Fibroblast of lung (primary cell): ENCODE measurements at places on chromosomes 6 and 20.

DNA sequence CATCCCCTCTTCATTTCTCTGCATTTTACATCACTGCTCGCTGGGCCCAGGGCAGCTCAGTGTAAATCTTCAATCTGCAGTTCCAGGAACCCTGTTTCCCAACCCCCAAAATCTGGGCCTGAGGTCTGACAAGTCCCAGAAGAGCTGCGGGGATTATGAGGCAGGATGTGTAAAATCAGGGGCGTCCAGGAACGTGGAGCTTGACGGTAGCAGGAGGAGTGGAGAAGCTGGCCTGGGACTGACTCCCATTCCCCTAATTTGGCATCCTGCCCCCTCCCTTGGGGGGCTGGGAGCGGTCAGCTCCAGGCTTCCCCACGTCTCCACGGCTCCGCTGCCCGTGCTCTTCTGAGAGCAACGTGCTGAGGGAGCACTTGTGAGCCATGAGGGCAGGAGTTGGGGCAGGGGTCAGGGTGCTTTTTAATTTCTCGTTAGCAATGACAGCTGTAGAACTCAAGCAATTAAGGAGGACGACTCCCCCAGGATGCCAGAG lies 23.4 kb upstream of the VEGFA start:
- no peaks in the 10 kb centered on the region for H3K36me3 ChIP-seq
- no peak for DNase-seq
- no peak overlapping the region for H3K4me3 ChIP-seq
- no peaks in the 10 kb centered on the region for H3K4me1 ChIP-seq
- no peak overlapping the region for H3K27ac ChIP-seq

- no peak for DNase-seq
- H3K27me3 ChIP-seq: no peaks in the 10 kb centered on the region
- no peak overlapping the region for H3K27ac ChIP-seq
These were observed 90.8 kb downstream of the FAM83B start for GRCh38 chr6:54937371-54937770.

- H3K4me3 ChIP-seq: no peak overlapping the region
- H3K27ac ChIP-seq: no peak overlapping the region
- DNase-seq: no peak
- no peaks in the 10 kb centered on the region for H3K4me1 ChIP-seq
These were observed 176.3 kb downstream of the JARID2 start for GRCh38 chr6:15421945-15422733.

DNA sequence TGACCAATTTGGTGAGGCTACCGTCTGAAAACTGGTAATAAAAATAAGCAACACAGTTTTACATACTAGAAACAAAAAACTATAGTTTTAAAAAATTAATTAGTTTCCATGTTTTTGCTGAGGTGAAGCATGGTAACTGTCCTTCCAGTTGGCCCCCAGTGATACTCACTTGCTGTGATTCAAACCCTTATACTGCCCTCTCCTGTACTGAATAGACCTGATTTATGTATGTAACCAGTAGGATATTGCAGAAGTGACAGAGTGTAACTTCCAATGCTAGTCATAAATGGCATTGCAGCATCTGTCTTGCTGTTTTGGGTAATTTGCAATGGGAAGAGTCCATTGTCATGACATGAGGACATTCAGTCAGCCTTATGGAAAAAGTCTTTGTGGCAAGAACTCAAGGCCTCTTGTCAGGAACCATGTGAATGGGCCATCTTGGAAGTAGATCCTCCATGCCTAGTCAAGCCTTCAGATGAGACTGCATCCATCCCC lies 8.9 kb upstream of the CHD6 start:
- H3K27me3 ChIP-seq: no peaks in the 10 kb centered on the region
- no peaks in the 10 kb centered on the region for H3K4me1 ChIP-seq
- H3K4me3 ChIP-seq: no peak overlapping the region
- no peak overlapping the region for H3K27ac ChIP-seq

DNA sequence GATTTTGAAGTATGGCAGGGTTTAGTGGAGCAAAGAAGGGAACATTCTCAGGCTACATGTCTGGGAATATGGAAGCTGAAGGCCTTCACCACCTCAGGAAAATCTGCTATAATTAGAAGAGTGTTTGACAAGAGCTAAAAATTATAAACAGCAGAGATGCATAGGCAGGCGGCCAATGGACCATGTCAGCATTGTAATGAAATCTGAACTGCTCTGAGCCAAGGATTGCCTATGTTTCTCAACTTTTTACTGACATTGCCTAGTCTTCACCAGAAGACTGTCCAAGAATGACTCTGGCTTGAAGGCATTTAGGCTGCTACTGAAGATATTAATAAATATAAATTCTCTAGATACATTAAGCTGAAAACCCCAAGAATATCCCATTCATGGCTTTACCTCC lies 84.1 kb downstream of the C6orf52 start:
- H3K36me3 ChIP-seq: no peaks in the 10 kb centered on the region
- no peaks in the 10 kb centered on the region for H3K4me1 ChIP-seq
- H3K4me3 ChIP-seq: no peak overlapping the region

DNA sequence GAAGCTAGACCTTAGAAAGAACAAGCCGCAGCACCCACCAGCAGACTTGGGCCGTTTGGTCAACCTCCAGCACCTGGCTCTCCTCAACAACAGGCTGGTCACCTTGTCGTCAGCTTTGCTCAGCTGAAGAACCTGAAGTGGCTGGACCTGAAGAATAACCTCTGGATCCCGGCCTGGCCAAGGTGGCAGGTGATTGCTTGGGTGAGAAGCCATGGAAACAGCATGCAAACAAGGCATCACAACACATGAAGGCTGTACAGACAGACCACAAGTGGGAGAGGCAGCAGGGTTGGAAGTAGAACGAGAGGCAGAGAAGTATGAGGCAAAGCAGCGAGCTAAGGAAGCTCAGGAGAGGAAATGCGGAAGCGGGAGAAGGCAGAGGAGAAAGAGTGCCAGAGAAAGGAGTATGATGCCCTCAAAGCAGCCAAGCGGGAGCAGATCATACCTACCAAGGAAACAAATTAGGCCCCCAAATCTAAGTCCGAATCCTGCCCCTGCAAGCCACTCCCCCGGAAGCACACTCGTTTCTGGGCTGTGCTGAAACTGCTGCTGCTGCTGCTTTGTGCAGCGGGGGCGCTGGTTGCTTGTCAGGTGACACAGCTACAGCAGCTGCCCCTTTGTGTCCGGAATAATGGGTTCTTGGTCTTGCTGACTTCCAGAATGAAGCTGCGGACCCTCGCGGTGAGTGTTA lies 121.6 kb upstream of the LGSN start:
- no peak for DNase-seq
- H3K36me3 ChIP-seq: no peaks in the 10 kb centered on the region
- no peaks in the 10 kb centered on the region for H3K4me1 ChIP-seq
- no peaks in the 10 kb centered on the region for H3K27me3 ChIP-seq
- no peak overlapping the region for H3K4me3 ChIP-seq
- H3K27ac ChIP-seq: no peak overlapping the region

GRCh38 chr20:63822276-63822696 lies 8.8 kb downstream of the ZBTB46 start:
- H3K36me3 ChIP-seq: no peaks in the 10 kb centered on the region
- H3K27ac ChIP-seq: no peak overlapping the region
- H3K4me1 ChIP-seq: no peaks in the 10 kb centered on the region
- H3K27me3 ChIP-seq: peaks cover 3% of the 10 kb centered on the region
- no peak overlapping the region for H3K4me3 ChIP-seq
- no peak for DNase-seq

DNA sequence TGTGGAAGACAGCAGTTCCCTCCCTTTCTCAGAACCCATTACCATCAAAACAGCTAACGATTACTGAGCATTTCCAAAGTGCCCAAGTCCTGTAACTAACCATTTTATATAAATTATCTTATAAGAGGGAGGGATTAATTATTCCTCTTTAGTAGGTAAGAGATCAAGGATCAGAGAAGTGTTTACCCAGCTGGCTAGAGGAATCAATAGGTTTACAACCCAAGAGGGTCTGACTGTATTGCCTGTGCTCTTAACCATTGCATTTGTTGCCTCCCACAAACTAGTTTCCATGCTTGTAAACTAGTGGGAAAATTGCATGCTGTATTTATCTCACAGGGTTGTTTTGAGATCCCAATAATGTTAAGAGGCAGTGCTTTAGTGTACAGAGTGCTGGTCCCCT lies 3.7 kb upstream of the DBNDD2 start:
- H3K27me3 ChIP-seq: no peaks in the 10 kb centered on the region
- H3K27ac ChIP-seq: no peak overlapping the region
- no peaks in the 10 kb centered on the region for H3K36me3 ChIP-seq
- H3K4me1 ChIP-seq: peaks cover 3% of the 10 kb centered on the region
- H3K4me3 ChIP-seq: no peak overlapping the region
- no peak for DNase-seq

GRCh38 chr6:113627480-113627879 lies 229.7 kb upstream of the MARCKS start:
- H3K27ac ChIP-seq: no peak overlapping the region
- no peak overlapping the region for H3K4me3 ChIP-seq
- peaks cover 8% of the 10 kb centered on the region for H3K4me1 ChIP-seq
- DNase-seq: no peak
- H3K27me3 ChIP-seq: no peaks in the 10 kb centered on the region

DNA sequence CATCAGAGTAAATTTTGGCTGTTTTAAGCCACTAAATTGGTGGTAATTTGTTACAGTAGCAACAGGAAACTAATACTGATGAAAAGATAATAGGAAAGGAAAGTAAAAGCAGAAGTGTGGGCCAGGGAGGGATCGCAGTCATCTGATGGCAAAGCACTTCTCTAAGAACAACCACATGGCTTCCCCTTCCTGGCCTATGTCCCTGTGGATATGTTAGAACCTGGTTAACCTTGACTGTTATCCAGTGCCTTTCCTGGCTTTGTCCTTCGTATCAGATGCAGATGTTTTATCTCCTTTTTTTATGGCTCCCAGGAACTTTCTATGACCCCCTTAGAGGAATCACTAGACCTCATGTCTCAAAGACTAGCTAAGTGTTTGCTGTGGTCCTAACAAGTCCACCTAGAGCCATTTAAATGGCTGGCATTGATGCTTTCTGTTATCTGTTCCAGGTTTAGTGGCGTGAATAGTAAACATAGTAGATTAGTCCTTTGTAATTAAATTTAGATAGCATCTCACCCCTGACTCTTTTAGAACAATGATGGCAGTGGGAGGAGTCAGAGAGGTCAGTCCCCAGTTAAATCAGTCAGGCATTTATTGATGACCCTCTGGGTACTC lies 79.2 kb upstream of the PHACTR2 start:
- H3K27me3 ChIP-seq: no peaks in the 10 kb centered on the region
- no peak for DNase-seq
- peaks cover 12% of the 10 kb centered on the region for H3K4me1 ChIP-seq
- no peak overlapping the region for H3K27ac ChIP-seq
- no peak overlapping the region for H3K4me3 ChIP-seq
- H3K36me3 ChIP-seq: no peaks in the 10 kb centered on the region

- DNase-seq: no peak
- no peaks in the 10 kb centered on the region for H3K27me3 ChIP-seq
- no peaks in the 10 kb centered on the region for H3K36me3 ChIP-seq
These were observed 1.3 kb upstream of the CTCFL start for GRCh38 chr20:57526087-57526884.

DNA sequence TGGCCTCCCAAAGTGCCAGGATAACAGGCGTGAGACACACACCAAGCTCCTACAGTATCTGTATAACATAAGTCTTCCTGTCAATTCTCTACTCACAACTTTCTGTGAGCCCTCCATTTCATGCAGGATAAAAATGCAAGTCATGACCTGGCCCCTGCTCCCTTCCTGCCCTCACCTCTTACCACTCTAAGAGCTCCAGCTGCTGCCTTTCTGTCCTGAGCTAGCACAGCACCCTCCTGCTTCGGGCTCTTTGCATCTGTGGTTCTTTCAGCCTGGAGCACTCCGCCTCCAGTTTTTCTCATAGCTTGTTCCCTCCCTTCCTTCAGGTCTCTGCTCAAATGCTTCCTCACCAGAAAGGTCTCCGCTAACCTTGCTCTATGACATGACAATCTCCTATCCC lies 23.7 kb upstream of the TRPC4AP start:
- H3K36me3 ChIP-seq: peaks cover 6% of the 10 kb centered on the region
- no peaks in the 10 kb centered on the region for H3K27me3 ChIP-seq
- H3K27ac ChIP-seq: no peak overlapping the region
- no peak overlapping the region for H3K4me3 ChIP-seq

GRCh38 chr6:16045238-16045637 lies 83.6 kb upstream of the MYLIP start:
- no peaks in the 10 kb centered on the region for H3K27me3 ChIP-seq
- no peaks in the 10 kb centered on the region for H3K4me1 ChIP-seq
- no peak overlapping the region for H3K4me3 ChIP-seq
- no peak for DNase-seq

DNA sequence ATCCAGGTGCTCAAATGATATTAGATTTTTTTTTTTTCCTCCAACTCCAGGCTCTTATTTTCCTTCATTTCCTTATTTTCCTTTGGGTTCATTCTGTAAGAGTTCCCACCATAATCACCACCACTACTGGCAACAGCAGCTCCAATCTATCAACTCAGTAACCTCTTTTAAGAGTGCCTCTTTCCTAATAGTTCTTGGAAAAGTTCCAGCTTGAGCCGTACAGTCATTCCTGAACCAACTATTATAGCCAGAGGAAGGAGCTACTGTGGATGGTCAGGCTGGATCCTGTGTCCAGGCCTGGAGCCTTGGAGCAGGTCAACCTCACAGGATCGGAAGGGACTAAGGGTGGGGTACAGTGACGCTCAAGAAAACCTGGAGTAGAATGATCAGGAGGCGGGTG lies 4.2 kb upstream of the ANGPT4 start:
- no peaks in the 10 kb centered on the region for H3K36me3 ChIP-seq
- no peaks in the 10 kb centered on the region for H3K4me1 ChIP-seq
- H3K4me3 ChIP-seq: no peak overlapping the region
- H3K27me3 ChIP-seq: peaks cover 2% of the 10 kb centered on the region
- no peak overlapping the region for H3K27ac ChIP-seq

- no peak overlapping the region for H3K4me3 ChIP-seq
- H3K27me3 ChIP-seq: no peaks in the 10 kb centered on the region
- H3K4me1 ChIP-seq: no peaks in the 10 kb centered on the region
- H3K27ac ChIP-seq: no peak overlapping the region
- H3K36me3 ChIP-seq: peaks cover 3% of the 10 kb centered on the region
- no peak for DNase-seq
These were observed 181.8 kb downstream of the HIVEP2 start for GRCh38 chr6:142763205-142763604.

GRCh38 chr6:157873735-157874344 lies 50.8 kb downstream of the SNX9 start:
- peak; percentile 76 for DNase-seq
- H3K27me3 ChIP-seq: no peaks in the 10 kb centered on the region
- H3K4me1 ChIP-seq: no peaks in the 10 kb centered on the region
- peaks cover 27% of the 10 kb centered on the region for H3K36me3 ChIP-seq
- H3K4me3 ChIP-seq: no peak overlapping the region
- no peak overlapping the region for H3K27ac ChIP-seq

DNA sequence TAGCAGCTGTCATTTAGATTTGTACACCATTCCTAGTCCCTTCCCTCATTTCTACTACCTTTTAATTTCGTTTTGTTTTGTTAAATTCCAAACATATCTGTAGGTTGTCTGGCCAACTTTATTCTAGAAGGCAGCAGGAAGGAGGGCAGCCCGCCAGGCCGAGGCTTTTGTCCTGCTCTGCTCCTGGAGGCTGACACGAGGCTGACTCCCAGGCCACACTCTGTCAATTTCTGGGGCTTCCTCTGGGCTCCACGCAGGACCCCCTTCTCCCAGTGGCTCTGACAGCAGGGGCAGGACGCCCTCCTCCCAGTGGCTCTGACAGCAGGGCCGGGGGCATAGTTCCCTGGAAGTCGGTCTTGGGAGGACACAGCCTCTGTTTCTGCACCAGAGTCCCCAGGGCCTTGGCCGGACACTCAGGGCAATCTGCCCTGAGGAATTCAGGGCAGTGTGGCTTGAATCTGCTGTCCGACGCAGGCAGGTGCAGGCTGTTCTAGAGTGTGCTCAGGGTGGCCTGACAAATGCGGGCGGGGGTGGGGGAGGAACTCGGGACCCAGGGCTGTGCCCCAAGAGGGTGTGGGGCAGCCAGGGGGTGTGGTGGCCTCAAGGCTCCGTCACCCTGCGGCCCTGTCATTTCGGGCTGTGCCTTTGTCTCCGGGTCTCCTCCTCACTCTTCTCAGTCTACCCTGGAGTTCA lies 11.8 kb downstream of the SMOC2 start:
- no peak overlapping the region for H3K4me3 ChIP-seq
- DNase-seq: no peak
- no peaks in the 10 kb centered on the region for H3K27me3 ChIP-seq
